Astrocyte of the spinal cord (primary cell): ENCODE measurements at places on chromosomes 2 and 18.

GRCh38 chr18:35936951-35937350 is 35.5 kb upstream of the RMP24 start:
- no peak for DNase-seq

DNA sequence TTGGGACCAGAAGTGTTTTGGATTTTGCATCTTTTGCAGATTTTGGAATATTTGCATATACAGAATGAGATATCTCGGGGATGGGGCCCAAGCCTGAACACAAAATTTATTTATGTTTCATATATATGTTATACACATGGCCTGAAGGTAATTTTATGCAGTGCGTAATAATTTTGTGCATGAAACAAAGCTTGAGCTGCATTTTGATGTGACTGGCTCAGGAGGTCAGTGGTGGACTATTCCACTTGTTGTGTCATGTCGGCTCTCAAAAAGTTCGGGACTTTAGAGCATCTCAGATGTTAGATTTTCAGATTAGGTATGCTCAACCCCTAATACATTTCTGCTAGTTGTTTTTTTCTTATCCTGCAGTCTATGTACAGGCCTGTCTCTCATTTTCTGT is 145.4 kb downstream of the FAM210A start:
- DNase-seq = no peak

DNA sequence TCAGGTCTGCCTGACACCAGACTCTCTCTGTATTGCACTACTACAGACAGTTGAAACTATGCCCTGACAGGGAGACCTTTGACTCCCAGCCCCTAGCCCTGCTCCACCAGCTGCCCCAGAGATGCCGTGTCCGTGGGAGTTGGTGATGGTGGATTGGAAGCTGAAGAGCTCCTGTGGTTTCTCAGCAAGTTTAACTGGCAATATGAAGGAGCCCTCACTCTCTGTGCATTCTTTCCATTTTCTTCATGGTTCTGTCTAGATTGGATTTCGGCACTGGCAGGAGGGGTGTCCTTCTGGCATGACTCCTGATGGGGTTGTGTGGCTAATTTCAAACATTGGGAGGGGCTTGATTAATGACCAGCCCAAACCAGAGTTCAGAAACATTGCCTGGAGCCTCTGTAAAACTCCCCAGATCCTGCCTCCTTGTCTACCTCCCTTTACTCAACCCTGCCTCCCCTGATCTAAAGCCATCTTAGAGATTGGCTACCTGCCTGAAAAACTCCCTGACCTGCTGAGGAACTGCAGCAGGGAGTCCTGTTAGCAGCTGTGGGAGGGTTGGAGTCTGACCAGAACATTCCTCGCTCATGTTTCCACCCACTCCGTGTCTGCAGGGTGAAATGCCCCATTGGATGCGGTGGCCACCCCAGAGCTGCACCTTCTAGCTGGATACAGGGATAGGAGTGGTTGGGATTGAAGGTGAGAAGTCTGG is 206.9 kb upstream of the SPRED2 start:
- peak; percentile 85 for DNase-seq

DNA sequence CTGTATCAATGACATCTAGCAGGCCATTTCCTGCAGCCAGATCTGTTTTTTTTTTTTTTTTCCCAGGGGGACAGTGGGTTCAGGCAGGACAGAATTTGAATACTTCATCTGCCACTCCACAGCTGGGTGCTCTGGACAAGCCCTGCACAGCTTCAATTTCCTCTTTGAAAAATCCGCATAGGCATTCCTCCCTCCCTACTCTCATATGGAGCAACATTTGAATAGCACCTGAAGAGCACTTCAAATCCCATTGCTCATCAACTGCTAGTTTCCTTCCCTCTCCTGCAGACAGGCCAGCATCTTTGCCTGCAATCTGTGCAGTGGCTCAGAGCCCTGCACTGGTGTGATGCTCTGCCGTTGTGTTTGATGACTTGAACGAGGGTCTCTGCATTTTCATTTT is 326.3 kb downstream of the TSN start:
- DNase-seq = no peak

DNA sequence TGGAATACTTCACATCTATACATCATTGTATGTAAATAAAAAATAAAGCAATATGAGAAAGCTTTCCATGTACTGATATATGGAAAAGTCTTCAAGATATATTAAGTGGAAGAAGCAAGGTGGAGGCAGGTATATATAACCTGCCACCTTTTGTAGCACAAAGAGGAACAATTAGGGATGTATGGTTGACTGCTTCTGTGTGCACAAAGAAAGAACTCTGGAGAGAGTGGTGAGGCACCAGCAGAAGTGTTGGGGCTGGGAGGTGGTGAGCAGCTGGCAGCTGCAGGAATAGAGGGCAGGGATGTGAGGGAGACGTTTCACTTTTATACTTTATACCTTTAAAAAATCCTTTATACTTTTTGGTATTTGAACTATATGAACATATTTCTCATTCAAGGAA is 26.1 kb downstream of the KIF5C start:
- DNase-seq = no peak

- DNase-seq = no peak
Observed at GRCh38 chr18:70234667-70235459, 29.4 kb upstream of the RTTN start.

- no peak for DNase-seq
Observed at GRCh38 chr2:39422700-39423099, 14.4 kb downstream of the MAP4K3 start.

GRCh38 chr2:197269815-197270214 is 40.8 kb downstream of the ANKRD44 start:
- DNase-seq = no peak

DNA sequence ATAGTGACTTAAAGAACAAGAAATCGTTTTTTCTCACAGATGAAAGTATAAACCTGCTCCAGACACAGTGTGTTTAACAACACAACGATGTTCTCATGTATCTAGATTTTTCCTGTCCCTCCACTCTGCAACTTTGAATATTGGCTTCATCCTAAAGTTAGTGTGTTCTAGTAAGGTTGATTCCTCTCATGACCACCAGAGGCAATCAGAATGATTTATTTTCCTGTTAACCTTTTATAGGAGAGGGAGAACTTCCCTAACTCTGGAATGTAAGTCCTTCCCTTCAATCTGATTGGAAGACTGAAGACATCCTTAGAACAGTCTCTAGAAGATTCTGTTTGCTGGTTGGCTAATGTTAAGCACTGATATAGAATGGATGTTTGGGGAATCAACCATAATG is 41.0 kb upstream of the TAF4B start:
- no peak for DNase-seq

DNA sequence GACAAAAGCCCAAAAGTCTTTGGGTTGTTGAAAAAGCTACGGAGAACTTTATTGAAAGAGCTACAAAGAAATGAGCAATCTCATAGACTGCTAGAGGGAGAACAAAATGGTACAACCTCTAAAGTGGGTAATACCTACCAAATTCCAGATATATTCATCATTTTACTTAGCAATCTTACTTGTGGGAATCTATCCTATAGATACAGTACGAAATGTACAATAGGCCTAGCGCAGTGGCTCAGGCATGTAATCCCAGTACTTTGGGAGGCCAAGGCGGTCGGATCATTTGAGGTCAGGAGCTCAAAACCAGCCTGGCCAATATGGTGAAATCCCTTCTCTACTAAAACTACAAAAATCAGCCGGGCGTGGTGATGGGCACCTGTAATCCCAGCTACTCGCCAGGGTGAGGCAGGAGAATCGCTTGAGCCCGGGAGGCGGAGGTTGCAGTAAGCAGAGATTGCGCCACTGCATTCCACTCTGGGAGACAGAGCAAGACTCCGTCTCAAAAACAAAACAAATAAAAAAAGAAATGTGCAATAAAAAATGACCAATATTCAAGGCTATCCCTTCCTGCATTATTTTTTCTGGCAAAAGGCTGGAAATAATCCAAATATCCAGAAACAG is 10.1 kb downstream of the EXOC6B start:
- no peak for DNase-seq

- peak; percentile 60 for DNase-seq
Observed at GRCh38 chr18:28365411-28365831, 188.5 kb upstream of the CDH2 start.

DNA sequence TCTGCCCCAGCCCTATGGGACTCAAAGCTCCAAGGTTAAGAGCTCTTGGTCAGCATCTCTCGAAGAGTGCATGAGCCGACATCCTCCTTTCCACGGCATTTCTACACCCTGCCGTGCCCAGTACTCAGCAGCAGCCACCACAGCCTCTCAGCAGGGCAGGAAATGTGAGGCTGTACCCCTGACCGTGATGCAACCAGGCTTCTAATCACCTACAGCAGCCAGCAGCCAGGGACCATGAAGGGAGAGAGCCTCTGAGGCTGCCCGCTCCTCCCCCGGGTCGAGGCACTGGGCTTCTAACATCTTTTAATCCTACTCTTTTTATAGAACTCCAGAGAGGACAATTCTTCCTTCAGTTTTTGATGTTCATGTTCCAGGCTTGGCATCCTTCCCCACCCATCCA is 6.5 kb downstream of the CYS1 start:
- no peak for DNase-seq

GRCh38 chr18:57767259-57768050 is 35.7 kb downstream of the ATP8B1 start:
- DNase-seq = no peak

DNA sequence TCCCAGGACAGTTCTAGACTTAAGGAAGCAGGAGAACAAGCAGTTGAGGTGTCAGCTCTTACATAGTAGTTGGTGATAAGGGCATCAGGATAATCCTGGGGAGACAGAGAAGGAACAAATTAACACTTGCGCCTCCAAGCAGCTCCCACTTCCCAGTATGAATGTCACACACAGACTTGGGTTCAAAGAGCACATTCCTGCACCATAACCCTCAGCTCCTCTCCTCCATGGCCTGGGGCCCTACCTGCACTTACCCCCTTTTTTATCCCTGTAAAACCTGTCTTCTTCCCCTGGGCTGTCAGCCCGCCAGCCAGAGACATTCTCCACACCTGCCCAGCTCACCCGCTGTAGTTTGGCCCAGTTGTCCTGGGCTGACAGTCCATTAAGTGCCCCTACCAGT is 3.9 kb upstream of the UCN start:
- no peak for DNase-seq

DNA sequence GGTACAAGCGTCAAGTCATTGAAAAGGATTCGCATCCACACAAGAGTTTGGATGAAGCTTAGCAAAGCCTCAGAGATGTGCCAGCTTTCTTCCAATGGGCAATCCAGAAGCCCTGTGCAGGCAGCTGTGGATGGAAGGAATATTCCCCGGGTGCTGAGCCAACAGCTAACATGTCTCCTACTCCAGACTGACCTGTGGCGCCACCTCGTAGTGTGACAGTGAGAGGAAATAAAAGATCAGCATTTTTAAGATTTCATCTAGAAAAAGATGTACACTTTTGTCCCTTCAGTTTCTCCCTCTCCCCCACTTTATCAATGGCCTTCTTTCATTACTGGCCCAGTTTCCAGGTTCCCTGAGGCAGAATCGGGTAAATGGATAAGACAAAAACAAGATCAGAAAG is 48.9 kb upstream of the SPATS2L start:
- DNase-seq = no peak

- peak; percentile 10 for DNase-seq
Observed at GRCh38 chr18:27921392-27921791, 255.5 kb downstream of the CDH2 start.

DNA sequence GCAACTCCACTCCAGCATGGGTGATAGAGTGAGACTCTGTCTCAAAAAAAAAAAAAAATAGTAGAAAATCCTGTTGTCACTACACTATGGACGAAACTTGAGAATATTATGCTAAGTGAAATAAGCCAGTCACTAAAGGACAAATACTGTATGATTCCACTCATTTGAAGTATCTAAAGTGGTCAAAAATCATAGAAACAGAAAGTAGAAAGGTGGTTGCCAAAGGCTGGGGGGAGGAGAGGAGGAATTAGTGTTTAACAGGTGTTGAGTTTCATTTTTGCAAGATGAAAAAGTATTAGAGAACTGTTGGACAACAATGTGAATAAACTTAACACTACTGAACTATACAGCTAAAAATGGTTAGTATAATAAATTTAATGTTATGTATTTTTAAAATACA is 18.8 kb upstream of the RMP24 start:
- DNase-seq = no peak

GRCh38 chr18:63132819-63133200 is 186.8 kb downstream of the BCL2 start:
- no peak for DNase-seq

DNA sequence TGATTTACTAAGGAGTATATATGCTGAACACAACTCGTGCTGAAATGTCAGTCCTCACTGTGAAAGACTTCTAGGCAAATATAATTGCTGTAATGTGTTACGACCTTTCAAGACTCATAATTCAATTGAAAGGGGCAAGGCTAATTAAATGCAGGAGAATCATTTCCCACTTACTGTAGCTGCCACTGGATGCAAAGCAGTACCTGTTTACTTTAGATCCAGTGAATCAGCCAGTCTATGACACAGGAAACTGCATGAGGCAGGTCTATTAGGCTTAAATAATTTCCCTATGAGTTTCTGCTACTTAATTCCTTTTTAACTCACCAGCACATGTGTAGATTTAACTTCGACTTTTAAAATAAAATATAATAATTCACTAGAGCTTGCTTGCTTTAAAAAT is 125.6 kb downstream of the CTNNA2 start:
- no peak for DNase-seq

GRCh38 chr2:163191372-163191771 is 352.8 kb upstream of the KCNH7 start:
- peak; percentile 61 for DNase-seq
